ENCODE measurements at places on chromosomes 5 and 9.

- DNase-seq, result no peak
Measured at GRCh38 chr5:32852535-32852934, 141.4 kb downstream of the NPR3 start.

DNA sequence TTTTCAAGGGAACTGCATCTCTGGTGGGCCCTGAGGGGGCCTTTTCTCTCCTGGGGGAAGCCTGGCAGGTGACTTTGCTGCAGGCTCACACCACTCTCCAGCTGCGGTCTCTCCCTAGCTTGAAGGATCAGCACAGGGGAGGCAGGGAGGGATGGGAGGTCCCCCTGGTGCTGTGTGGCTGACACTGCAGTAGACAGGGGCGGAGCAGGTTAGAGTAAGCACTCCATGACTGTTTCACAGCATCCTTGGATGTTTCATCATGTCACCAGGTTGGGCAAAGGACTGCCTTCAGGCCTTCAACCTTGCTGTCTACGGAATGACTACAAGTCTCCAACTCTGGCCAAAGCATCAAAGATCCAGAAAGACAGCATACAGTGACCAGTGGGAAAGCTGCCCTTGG is 470.7 kb downstream of the CDK5RAP2 start:
- DNase-seq, result no peak

- no peak for DNase-seq
Measured at GRCh38 chr5:73917433-73917832, 291.4 kb downstream of the ARHGEF28 start.

DNA sequence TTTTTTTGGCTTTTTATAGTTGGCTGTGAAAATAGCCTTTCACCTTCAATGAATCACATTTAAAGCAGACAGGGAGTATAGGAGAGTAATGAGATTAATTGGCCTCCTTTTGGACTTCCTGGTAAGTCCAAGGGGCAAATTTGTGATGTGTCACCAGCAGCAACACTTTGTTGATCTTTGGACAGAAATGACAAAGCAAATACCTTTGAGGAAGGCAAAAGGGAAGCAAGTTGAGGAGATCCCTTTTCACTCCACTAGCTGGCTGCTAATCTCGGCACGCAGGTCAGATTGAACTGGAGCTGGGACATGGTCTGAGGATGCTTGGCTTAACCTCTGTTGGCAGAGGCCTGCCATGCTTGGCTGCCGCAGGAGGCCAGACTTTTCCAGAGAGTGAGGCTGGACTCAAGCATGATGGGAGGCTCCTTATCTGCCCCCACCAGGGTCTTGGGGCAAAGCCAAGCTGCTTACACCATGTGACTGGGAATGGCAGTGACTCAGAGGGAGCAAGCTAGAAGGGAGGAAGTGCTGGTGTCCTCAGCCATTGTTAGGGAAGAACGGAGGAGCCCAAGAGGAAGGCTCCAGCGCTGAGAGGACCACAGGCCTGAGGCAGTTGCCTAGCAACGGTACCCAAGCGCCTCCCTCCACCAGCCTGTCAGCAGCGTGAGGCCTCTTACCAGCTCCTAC is 174.5 kb upstream of the MAP1B start:
- no peak for DNase-seq

GRCh38 chr9:117868594-117868993 is 164.4 kb downstream of the TLR4 start:
- no peak for DNase-seq
